Right atrium auricular region (tissue), 2 donors: ENCODE measurements at places on chromosomes 4 and X.

GRCh38 chr4:7970361-7970946 lies 30.8 kb upstream of the AFAP1 start:
- no peak for DNase-seq

DNA sequence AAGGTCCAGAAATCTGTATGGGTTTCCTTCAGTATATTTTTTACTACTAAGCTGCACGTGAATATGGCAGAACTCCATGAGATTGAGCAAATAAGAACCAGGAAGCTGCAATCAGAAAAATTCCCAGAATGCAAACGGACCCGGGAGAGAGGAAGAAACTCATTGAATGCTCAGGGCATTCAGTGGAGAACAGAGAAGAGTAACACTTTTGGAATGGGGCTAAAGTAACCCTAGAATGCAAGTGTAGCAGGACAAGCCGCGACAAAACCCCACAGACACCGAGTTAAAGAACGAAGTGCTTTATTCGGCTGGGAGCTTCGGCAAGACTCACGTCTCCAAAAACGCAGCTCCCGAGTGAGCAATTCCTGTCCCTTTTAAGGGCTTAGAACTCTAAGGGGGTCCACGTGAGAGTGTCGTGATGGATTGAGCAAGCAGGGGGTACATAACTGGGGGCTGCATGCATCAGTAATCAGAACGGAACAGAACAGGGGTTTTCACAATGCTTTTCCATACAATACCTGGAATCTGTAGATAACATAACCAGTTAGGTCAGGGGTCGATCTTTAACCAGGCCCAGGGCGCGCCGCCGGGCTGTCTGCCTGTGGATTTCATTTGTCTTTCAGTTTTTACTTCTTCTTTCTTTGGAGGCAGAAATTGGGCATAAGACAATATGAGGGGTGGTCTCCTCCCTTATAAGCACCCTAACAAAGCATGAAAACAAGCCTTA lies 56.4 kb downstream of the RAB28 start:
- no peak for DNase-seq

DNA sequence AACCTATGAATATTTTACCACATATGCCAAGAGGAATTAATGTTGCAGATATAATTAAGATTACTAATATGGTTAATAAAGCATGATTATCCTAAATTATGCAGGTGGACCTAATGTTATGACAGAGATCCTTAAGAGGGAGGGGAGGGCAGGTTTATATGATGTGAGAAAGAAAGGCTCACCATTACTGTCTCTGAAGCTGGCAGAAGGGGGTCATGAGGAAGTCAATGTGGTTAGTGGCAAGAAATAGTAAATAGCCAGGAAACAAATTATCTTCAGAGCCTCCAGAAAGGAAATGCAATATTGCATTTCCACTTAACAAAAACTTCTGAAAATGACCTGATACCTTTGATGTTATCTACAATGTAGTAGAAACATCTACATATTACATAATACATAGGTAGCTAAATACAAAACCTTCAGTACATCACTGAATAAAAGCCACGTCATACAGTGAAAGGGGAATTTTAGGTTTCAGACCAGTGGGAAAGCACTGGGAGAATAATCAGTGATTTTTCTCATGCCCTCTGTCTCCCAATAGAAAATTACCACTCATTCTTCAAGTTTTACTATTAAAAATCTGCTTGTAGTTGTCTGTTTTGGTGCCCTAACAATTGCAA lies 609.2 kb downstream of the SPOCK3 start:
- no peak for DNase-seq

- DNase-seq = no peak
Measured at GRCh38 chr4:122733787-122734120, 1.2 kb downstream of the BBS12 start.

- no peak for DNase-seq
Measured at GRCh38 chr4:154425514-154425913, 66.1 kb downstream of the DCHS2 start.

- no peak for DNase-seq
Measured at GRCh38 chr4:184021389-184021788, 116.3 kb downstream of the STOX2 start.

DNA sequence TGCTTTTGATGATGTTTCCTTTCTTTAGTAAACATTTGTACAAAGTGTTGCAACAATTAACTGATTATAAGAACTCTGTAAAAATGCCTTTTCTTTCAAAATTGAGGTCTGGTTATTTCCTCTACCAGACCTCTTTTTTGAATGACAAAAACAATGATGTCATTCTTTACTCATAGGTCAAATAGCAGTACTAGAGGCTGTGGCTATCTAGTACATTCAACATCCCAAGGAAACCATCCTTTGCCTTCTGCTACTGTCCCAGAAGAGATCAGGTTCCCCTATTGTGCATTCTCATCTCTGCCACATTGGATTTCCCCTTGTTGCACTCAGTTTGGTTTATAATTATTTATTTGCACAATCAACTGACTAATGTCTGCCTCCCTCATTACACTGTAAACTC lies 19.1 kb upstream of the MAD2L1 start:
- no peak for DNase-seq
